Esophagus squamous epithelium (tissue), 5 donors: ENCODE measurements at places on chromosomes 5 and 9.

- DNase-seq: no peak
These were observed 130.1 kb upstream of the TLR4 start for GRCh38 chr9:117574099-117574498.

- DNase-seq: no peak
These were observed 34.9 kb downstream of the ALDH1A1 start for GRCh38 chr9:72917892-72918509.

DNA sequence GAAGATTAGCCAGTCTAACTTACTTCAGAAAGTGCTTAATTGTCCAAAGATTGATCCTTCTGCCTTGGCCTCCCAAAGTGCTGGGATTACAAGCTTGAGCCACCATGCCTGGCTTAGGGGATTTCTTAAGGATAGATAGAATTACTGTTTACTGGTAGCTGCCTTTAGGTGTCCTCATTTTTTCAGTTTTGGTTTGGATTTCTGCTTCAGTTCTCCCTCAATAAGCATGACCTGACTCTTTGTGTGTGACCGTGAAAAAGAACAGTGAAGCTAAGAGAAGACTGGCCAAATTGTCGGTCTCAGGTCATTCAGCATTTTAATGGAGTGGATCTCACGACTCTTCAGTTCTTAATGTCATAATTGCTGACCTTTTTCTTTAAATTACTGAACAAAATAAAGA, 22.9 kb upstream of the CMYA5 start:
- no peak for DNase-seq

GRCh38 chr9:135712613-135713295, 10.8 kb downstream of the KCNT1 start:
- no peak for DNase-seq
